Myocyte (in vitro differentiated cells): ENCODE measurements at places on chromosomes 2 and 18.

- no peak for DNase-seq
Observed at GRCh38 chr2:4465671-4466070, 762.3 kb downstream of the DCDC2C start.

GRCh38 chr2:19801367-19802080 lies 100.3 kb downstream of the TTC32 start:
- peak; percentile 98 for DNase-seq

DNA sequence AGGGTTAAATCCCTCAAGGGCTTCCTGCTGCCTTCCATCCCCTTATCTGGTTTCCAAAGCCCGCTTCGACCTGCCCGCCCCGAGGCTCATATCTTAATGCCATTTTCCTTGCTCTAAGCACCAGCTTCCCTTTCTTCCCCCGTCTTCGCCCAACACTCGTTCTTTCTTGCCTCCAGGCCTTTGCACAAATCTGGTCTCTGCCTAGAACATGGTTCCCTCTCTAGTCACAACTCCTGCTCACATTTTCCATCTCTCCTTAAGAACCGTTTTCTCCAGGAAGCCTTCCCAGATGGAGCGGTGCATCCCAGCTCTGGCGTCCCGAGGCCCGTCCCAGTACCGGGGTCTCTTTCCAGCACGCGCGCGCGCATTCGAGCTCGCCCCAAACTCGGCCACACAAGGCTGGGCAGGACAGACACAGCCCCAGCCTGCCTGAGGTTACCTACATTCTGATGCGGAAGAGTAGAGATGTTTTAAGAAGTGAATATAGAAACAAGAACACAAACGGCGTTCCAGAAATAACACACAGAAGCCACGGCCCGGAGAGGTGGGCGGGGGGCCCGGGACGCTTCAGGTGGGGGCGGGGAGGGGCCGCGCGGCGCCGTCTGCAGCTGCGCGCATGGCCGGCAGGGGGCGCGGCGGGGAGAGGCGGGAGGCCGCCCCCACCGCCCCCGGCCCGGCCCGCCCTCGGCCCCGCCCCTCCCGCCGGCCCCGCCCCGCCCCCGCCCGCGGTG lies at the start of gene DGKD:
Gene DGKD (plus strand): TSS at position 726 of the 731 bp plus-strand sequence. CDS start 25 bp downstream, outside the sequence.
- peak; percentile 59 for DNase-seq

- peak; percentile 18 for DNase-seq
Observed at GRCh38 chr2:127770973-127771735, 39.8 kb downstream of the WDR33 start.

DNA sequence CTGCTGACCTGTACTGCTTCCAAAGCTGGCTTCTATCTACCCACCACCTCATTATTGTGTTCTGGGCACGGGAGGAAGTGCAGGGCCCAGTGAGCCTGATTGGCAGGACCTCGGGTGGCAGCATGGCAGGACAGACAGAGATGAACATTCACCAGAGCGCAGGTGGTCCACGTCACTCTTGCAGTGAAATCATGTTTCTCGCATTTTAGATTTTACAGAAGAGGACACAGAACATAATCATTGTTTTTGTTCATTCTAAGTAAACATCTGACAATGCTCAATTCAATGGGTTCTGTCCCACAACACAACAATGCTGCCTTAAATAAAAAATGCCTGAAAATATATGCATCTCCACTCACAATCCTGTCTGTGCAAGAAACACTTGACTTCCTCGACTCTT lies 11.5 kb upstream of the BIN1 start:
- no peak for DNase-seq

DNA sequence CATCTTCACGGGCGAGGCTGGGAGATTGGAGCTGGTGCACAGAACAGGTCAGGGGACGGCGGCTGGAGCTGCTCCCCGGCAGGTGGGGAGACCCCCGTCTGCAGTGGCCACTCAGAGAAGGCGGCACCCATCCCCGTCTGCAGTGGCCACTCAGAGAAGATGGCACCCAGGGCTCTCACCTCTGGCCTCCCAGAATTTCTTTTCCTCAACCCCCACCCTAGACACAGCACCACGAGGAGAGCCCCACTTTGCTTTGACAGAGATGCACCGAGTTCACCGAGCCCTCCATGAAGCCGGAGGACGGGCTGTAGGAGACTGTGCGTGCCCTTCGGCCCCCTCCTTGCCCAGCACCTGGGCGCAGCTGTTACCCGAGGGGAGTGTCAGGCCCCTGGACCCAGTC lies 201.6 kb upstream of the SALL3 start:
- DNase-seq = no peak

DNA sequence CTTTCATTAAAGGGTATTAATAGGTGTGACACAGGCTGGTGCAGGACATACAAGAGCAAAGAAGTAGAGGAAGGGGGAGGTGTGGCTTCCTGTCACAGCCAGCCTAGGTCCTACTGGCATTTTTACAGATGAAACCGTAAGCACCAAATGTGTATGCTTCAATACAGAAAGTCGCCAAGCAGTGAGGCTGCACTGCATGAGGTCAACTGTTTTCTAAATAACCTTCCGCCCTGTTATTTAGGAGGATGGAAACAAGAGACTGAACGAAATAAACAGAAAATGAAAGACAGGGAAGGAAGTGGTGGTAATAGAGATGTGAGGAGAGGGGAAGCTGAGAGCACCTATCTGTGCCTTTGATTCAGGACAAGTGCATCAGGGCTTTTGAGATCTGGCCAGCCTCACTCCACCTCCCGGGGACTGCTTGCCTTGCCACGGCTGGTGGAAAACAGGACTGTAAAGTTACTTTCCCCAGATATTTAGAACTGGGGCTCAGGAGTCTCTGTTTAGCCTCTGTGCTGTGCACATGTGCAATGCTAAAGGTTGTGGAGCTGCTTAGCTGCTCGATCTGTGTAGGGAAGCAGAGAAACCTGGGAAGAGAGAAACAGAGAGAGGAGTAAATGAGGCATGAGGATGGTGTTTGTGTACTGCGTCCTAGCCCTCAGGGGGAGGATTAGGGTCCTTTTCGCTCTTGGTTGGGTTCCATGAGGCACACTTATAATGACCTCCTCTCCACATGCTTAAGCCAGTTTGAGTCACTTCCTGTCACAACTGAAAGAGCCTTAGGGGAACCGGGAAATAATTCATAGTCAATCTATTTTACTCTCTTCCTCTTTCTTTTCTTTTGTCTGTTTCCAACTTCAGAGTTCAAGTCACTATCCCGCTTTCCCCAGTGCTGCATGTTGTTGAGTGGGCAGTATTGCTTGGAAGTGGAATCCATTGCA lies 62.3 kb upstream of the BOD1L2 start:
- no peak for DNase-seq

DNA sequence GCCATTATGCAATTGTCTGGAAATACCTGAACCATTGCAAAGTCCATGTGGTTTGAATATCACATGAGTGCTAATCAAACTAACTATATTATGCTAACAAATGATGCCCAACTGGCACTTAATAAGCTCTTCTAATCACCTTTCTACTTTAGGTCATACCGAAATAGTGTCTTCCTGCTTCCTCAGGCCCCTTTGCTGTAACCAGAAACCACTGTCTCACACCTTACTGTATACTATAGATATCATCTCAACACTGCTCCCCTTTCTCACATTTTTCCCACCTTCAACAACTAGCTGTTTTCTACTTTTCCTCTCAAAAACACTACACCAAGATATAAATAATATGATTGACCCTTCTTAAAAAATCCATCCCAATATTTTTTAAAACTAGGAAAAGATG lies 633.9 kb downstream of the BCL11A start:
- DNase-seq = no peak

DNA sequence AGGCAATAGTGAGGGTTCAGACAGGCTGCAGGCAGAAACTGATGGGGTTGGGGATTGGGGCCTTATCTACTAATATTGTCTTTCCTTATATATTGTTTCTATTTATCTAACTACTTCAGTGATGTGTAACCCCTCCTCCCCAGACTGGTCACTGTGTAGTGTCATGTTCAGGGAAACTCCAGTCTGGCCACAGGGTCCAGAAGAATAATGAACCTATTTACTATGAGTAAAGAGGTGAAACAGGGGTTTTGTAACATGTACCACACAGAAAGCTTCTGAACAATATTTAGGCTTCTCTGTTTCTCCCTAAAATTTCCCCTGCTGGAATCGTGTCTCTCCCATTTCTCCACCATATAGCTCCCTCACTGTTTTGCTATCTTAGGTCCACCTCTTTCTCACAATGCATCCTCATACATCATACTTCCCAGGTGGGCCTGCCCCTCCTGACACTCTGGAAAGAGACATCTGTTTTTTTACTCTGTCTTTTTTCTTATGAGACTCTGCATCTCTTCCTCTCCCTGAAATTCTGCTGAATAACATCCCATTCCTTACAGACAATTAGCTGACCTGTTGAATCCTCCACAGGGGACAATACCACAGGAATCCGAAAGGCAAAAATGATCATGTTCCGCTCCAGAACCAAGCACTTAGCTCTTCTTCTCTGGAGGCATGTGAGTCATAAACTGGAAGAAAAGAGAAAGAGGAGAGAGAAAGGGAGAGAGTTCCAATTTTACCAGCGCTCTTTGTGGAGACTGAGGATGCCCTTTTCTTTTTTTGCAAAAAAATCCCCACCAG lies 154.8 kb downstream of the ZEB2 start:
- DNase-seq = no peak
